Bladder microvascular endothelial cell (primary cell): ENCODE measurements at places on chromosomes 11 and 22. TPM values are rescaled to one million over a fixed set of nuclear protein-coding genes. Genes with fewer than 3 reads are reported as not detected.

DDX17 gene
- total RNA-seq, result 465 and 497 TPM in 2 replicates

MOGAT2 gene
- total RNA-seq, result not detected in 2 replicates

PNPLA5 gene
- total RNA-seq, result not detected in 2 replicates

SRPRA gene
- total RNA-seq, result 33.2 and 97.5 TPM in 2 replicates
